ENCODE measurements at places on chromosomes 16 and 17.

GRCh38 chr16:78072275-78072674 lies 27.2 kb upstream of the WWOX start:
- no peak for DNase-seq

GRCh38 chr16:1596516-1596915 lies 15.4 kb downstream of the IFT140 start:
- DNase-seq, result no peak

- no peak for DNase-seq
Measured at GRCh38 chr17:49858796-49859195, 10.9 kb upstream of the TAC4 start.

GRCh38 chr17:60989846-60990245 lies 312.2 kb downstream of the BCAS3 start:
- DNase-seq, result no peak

GRCh38 chr17:43529947-43530287 lies 16.2 kb downstream of the ETV4 start:
- DNase-seq, result no peak
